Body of pancreas (tissue), 4 donors: ENCODE measurements at places on chromosomes 7 and 10.

DNA sequence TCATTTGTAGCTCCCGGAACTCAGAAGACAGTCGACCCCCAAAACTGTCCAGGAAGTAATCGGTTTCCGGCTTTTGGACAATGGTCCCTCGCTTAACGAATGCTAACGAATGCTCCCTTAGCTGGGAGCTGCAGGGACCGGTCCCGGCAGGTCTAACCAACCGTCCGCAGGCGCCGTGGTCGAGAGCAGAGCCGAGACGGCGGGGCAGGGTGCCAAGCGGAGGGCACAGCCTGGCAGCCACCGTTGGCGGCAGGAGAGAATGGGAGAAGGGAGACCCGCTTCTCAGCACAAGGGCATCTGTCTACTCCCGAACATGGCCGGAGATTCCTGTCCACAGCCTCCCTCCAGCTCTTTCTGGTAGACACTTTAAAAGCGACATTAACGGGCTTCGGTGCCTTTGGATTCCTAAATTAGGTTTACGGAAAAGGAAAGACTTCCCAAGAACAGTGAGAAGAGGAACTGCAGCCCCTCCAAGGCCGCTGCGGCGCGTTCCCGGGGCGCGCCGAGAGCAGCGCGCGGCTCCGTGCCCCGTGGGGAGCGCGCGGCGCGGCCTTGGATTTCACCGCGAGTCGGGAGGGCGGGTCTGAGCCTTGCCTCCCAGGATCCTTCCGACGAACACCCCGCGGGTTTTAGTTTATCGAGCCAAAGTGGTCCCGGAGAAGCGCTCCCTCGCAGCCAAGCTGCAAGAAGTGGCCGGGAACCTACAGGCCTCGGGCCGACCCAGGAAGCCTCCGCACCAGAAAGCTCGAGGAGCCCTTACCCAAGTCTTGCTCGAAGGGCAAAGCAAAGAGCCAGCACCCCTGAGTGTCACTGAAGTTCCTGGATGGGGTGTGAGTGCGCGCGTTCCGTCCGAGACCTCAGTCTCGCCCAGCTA, 3.6 kb upstream of the TBX20 start:
- no peak for DNase-seq
- H3K4me3 ChIP-seq: no peak overlapping the region
- H3K27me3 ChIP-seq: peaks cover 35% of the 10 kb centered on the region
- no peak overlapping the region for H3K27ac ChIP-seq
- peaks cover 21% of the 10 kb centered on the region for H3K4me1 ChIP-seq

DNA sequence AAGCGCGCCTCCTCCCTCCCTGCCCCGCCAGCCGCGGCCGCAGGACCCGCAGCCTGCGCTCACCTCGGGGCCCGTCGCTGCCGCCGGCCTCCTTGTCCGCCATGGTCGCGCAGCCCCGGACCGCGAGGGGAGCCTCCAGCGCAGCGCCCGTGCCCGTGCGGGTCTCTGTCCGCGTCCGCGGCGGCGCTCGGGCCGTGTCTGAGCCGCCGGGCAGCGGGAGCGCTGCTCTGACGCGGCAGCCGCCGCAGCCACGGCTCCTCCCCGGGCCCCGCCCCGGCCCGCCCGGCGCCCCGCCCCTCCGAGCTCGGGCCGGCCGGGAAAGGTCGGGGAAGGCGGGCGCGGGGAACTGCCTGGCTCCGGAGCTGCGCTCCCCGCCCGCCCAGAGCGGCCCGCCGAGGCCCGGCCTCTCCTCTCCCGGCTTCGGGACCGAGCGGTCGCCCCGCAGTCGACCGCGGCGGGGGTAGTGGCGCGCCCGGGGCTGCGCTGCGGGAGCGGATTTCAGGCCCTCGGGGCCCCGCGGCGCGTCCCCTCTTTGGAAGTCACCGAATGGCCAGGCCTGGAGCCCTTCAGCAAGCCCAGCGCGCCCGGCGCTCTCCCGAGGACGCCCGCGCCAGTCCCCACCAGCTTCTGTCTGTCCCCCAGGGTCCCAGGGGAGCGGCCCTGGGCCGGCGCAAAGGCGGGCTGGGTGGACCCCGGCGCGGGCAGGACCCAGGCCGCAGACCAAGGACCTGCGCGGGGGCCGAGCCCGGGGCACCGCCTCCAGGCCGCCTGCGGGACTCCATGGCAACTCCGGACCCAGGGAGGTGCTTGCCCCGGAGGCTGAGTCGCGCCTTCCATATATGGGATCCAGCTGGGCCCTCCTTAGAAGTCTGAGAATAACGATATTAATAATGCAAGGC, at the start of gene HSPA12A:
Gene HSPA12A, minus strand, starts transcription at position 200 of the 899 bp plus-strand sequence. Its CDS starts 97 bp downstream, at position 103.
- peak within 1 kb of the TSS; percentile 61 for H3K4me3 ChIP-seq
- H3K4me1 ChIP-seq: peaks cover 16% of the 10 kb centered on the region
- no peaks in the 10 kb centered on the region for H3K27me3 ChIP-seq
- no peaks in the 10 kb centered on the region for H3K36me3 ChIP-seq
- DNase-seq: peak; percentile 78

DNA sequence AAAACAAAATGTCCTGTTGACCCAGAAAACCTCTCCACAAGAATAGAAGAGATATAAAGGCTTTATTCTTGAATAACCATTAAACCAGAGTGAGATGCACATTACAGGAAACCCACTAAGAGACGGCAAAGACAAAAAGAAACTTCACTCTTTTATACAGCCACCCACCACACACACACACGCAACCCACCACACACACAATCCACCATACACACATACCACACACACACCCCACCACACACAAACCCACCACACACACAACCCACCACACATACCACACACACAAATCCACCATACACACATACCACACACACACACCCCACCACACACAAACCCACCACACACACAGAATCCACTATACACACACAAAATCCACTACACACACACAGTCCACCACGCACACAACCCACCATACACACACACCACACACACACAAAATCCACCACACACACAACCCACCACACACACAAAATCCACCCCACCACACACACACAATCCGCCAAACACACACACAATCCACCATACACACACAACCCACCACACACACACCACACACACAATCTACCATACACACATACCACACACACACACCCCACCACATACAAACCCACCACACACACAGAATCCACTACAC, 9.5 kb upstream of the REPIN1 start:
- no peak for DNase-seq
- no peaks in the 10 kb centered on the region for H3K27me3 ChIP-seq
- H3K27ac ChIP-seq: no peak overlapping the region
- no peak overlapping the region for H3K4me3 ChIP-seq

DNA sequence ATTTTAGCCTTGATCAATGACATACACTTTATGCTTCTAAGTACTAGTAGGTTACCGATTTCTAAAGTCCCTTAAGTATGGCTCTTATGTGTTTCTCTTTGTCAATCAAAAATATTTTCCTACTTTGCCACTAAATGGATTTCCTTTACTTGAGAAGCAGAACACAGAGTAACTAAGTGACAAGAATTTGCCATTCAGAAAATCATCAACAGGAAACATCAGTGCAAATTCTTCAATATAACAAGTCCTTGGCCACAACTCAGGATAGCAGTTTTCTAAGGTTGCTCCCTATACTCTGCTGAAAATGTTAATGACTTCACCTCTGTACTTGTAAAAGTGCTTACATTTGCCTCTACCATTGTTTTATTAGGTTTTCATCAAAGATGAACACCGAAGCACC, 239.6 kb upstream of the SLC26A5 start:
- DNase-seq: no peak
- H3K4me1 ChIP-seq: no peaks in the 10 kb centered on the region
- H3K27me3 ChIP-seq: no peaks in the 10 kb centered on the region
- H3K36me3 ChIP-seq: no peaks in the 10 kb centered on the region

GRCh38 chr7:47581804-47582763, at the start of gene TNS3:
Gene TNS3 (minus strand): TSS chr7:47582111. CDS start chr7:47439636, 142,475 bp downstream.
- peak within 1 kb of the TSS; percentile 95 for H3K27ac ChIP-seq
- no peaks in the 10 kb centered on the region for H3K36me3 ChIP-seq
- H3K4me1 ChIP-seq: peaks cover 53% of the 10 kb centered on the region
- no peaks in the 10 kb centered on the region for H3K27me3 ChIP-seq
- H3K4me3 ChIP-seq: peak within 1 kb of the TSS; percentile 76
- DNase-seq: peak; percentile 73

DNA sequence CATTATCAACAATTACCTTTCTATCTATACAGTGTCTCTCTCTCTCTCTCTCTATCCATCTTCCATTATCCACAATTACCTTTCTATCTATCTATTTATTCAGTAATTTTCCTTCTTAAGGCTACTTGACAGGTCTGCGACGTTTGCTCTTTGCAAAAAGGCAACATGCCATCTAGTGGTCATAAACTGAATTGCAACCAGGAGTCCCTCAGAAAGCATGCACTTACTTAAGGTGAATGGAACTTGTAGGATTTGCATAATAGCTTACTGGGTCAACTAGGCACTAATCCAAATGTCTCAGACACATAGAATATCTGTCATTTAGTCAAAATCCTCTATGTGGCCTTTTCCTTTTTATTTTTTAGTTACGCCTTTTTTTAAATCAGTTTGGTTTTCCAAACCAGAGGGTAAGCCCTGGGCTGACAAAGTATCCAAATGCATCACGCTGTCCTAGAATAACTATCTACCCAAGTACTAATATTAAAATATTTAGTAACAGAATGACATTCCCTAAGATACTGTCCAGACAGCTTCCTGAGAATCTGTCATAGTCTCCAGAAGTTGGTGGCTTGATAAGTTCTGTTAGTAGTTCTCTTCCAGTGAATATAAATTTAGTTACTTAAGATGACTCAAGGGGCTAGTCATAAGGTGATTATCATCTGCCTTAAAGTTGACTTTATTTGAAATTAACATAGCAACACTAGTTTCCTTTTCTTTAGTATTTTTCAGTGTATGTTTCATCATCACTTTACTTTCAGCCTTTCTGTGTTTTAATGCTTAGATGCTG, 208.3 kb downstream of the PPP1R3A start:
- H3K27me3 ChIP-seq: no peaks in the 10 kb centered on the region
- H3K27ac ChIP-seq: no peak overlapping the region
- H3K4me1 ChIP-seq: no peaks in the 10 kb centered on the region
- peak; percentile 62 for DNase-seq
- no peak overlapping the region for H3K4me3 ChIP-seq
- no peaks in the 10 kb centered on the region for H3K36me3 ChIP-seq

GRCh38 chr7:146486519-146486918, 369.9 kb downstream of the CNTNAP2 start:
- no peaks in the 10 kb centered on the region for H3K4me1 ChIP-seq
- no peaks in the 10 kb centered on the region for H3K36me3 ChIP-seq
- no peak for DNase-seq
- no peak overlapping the region for H3K27ac ChIP-seq
- no peaks in the 10 kb centered on the region for H3K27me3 ChIP-seq
- H3K4me3 ChIP-seq: no peak overlapping the region

DNA sequence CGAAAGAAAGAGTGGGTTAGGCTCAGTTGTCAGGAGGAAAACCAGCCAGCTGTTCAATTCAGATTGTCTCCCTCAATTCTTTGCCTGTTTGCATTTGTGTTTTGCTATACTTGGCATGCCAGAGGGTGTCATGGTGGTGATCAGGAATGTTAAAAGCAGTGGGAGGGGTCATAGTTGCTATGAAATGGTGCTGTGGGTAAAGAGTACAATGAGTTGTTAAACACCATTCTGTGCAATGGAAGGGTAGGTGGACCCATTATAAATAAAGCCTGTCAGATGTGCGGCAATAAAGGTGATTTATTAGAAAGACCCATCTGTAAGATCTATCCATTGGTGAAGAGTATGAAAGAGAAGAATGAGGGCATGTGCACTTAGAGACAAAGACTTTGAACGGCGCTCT, 82.2 kb downstream of the MRPL32 start:
- no peaks in the 10 kb centered on the region for H3K4me1 ChIP-seq
- H3K27ac ChIP-seq: no peak overlapping the region
- no peaks in the 10 kb centered on the region for H3K36me3 ChIP-seq
- H3K27me3 ChIP-seq: no peaks in the 10 kb centered on the region
- DNase-seq: no peak

DNA sequence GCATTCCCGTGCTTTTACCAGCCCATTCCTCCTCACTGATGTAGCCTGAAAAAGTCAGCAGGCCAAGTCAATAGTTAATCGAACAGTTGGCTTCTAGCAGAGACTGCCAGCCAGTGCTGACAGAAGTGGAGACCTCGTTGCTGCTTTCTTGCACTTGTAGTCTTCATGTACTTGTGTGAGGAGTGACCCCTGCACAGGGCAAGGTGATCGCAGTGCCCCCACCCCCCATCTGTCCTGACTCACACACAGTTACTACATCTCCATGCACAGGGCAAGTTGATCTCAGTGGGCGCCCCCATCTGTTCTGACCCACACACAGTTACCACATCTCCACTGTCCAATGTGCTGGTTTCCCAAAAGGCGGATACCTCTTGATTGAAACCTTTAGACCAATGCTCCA, 34.2 kb downstream of the C10orf71 start:
- no peak overlapping the region for H3K4me3 ChIP-seq
- H3K4me1 ChIP-seq: no peaks in the 10 kb centered on the region
- no peak for DNase-seq
- H3K27ac ChIP-seq: no peak overlapping the region
- no peaks in the 10 kb centered on the region for H3K36me3 ChIP-seq
- no peaks in the 10 kb centered on the region for H3K27me3 ChIP-seq

DNA sequence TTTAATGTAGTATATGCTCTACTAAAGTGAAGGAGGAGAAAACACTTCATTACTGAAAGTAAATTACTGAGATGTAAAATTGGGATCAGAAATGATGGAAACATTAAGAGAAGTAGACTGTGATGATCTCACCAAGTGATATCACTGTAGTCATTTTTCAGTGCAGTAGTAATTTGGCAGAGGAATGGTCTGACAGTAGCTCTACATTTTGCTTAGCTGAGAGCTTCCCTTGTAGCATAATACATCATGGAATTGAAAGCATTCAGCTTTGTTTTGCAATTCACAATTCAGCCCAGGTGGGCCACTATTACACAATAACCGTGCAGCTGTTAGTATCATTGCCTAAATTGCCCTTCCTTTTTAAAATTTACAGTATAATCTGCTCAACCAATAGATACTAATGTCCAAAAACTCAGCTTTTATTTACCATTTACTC, 19.4 kb upstream of the CABCOCO1 start:
- no peak overlapping the region for H3K4me3 ChIP-seq
- no peaks in the 10 kb centered on the region for H3K27me3 ChIP-seq
- DNase-seq: no peak
- no peaks in the 10 kb centered on the region for H3K4me1 ChIP-seq

DNA sequence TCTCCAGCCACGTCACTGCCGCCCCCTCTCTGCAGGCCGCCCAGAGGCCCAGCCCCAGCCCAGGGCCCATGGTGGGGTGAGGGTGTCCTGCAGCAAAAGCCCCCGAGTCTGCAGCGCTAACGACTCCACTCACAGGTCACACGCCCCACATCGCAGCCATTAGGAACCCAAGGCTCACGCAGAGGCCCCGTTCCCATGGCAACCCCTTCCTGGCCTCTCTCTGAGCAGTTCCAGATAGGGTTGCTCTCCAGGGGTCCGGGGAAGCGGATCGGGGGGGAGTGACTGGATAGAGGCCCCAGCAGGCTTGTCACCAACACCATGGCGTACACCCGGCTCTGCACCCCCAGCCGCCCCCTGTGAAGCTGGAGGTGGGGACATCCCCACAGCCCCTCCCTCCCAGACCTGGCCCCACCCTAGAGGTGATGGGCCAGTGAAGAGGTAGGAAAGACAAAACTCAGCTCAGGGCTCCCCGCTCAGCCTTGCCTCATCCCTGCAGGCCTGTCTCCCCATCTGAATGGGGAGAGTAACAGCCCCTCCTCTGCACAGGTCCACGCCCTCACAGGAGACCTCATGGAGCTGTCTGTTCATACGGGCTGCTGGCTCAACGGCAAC, 41.2 kb downstream of the TNRC18 start:
- no peaks in the 10 kb centered on the region for H3K27me3 ChIP-seq
- peaks cover 49% of the 10 kb centered on the region for H3K4me1 ChIP-seq
- H3K27ac ChIP-seq: peak overlapping the region; percentile 24
- H3K4me3 ChIP-seq: no peak overlapping the region
